ENCODE measurements at places on chromosomes 16 and 17. TPM values are rescaled to one million over a fixed set of nuclear protein-coding genes. Genes with fewer than 3 reads are reported as not detected.

- peak; percentile 71 for DNase-seq
These were observed 162.9 kb downstream of the COPRS start for GRCh38 chr17:31696184-31696602.

SOX15 gene
- total RNA-seq = 7.8 TPM

CRYM gene
- 3.2 TPM for total RNA-seq

GRCh38 chr16:14958970-14959369 lies 15.9 kb upstream of the PDXDC1 start:
- DNase-seq = no peak

DNA sequence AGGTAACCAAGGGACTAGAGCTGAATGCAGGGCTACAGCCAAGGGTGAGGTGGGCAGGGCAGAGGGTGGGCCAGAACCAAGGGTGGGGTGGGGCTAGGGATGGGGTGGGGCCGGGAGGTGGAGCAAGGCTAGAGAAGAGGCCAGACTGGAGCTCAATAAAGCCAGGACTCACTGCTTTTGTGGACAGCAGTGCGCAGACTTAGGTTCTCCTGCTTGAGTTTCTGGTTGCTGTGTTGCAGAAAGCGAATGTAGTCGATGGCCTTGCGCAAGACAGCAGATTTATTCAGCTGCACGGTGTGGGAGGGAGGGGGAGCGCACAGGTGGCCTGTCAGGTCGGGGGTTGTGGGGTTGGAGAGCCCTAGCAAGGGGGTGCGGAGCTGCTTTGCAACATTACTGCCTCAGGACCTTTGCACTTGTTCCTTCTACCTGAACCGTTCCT lies 18.7 kb downstream of the SREBF1 start:
- DNase-seq = no peak

GRCh38 chr17:59371416-59372100 lies 40.1 kb downstream of the YPEL2 start:
- DNase-seq = no peak

GRCh38 chr16:13923703-13924298 lies 3.8 kb downstream of the ERCC4 start:
- peak; percentile 72 for DNase-seq

GRCh38 chr16:9123871-9124270 lies 32.4 kb downstream of the HAPSTR1 start:
- no peak for DNase-seq

- peak; percentile 67 for DNase-seq
These were observed 6.7 kb upstream of the SLC25A39 start for GRCh38 chr17:44331249-44331760.

GRCh38 chr16:4877380-4877685 lies 30.1 kb downstream of the UBN1 start:
- DNase-seq = no peak

DNA sequence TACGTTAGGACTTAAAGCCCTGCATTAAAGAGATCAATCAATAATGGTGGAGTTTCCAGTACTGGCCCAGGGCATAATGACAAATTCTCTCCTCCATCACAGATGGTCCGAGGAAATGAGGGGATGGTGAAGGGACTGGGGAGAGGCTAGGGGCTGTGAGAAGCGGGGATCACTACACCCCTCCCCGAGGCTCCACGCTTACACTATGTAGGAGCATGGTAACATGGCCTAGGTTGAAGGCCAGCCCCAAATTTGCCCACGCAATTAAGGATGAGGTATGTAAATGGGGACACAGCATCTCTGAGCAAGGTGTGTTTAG lies 8.0 kb upstream of the AKTIP start:
- DNase-seq = no peak

DNA sequence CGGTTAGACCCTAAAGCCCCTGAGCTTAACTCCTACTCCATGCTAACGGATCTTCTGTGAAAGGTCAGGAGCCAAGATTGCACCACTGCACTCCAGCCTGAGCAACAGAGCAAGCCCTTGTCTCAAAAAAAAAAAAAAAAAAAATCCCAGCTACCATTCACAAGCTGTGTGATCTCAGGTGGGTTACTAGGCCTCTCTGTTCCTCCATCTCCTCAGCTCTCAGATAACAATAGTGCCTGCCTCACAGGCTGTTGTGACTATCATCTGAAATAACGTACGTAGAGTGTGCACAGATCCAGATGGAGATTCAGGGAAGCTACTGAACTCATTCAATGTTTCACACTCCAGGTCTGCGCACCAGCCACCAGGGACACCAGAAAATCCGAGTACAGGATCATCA lies 57.8 kb downstream of the C16orf95 start:
- DNase-seq = no peak

NPIPB13 gene
- 1.6 TPM for total RNA-seq

DNA sequence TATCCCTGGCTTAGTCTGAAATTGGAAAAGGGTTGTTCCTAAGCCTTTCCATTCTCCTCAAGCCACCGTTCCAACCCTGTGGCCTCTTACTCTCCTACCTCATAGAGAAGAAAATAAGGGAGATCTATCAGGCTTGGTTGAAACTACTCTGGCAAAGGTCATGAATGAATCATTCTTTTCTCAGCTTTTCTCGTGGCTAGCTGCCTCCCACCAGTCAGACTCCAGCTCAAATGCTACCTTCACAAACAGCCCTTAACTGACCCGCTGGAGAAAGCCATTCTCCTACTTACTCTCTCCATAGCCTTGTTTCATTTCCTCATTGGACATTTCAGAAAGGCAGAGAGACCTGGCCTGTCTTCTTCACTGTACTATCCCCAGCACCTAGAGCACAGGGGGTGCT lies 8.9 kb downstream of the MYH10 start:
- no peak for DNase-seq

DNA sequence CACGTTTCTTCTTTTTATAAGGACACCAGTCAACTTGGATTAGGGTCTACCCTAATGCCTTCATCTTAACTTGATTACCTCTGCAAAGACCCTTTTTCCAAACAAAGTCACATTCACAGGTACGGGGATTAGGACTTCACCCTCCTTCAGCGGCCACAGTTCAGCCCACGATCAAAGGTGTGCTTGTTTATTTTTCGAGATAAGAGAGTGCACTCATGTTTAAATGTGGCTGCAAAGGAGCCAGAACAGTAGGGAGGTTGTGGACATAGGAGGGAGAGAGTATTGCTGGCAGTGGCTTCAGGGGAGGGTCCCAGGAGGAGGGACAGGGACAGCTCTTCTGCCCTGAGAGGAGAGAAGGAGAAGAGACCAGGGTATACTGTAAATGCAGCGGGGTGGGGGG lies 46.7 kb downstream of the MGAT5B start:
- DNase-seq = no peak

CCDC200 gene
- not detected for total RNA-seq

IL21R gene
- total RNA-seq = 0.39 TPM

GDPD1 gene
- 2.7 TPM for total RNA-seq

- DNase-seq = no peak
These were observed 436.1 kb upstream of the GOT2 start for GRCh38 chr16:59170099-59170712.

DNA sequence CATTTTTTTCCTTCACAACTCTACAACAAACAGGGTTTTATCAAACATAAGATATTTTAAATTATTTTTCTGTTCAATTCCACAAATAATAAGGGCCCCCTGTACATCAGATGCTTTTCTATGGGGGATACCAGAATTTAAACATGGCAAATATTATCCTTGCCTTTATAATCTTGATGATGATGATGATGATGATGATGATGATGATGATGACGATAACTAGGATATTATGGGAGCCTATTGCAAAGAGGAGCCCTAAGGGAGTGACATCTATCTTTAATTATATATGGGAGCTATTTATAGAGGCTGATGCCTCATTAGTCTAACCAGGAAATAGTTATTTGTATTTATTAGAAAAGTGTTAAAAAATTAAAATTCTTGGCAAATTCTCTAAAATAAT lies 6.8 kb downstream of the MEIOC start:
- DNase-seq = no peak

- no peak for DNase-seq
These were observed 340.3 kb upstream of the CDH5 start for GRCh38 chr16:66026211-66026610.

RHBDF1 gene
- total RNA-seq = 29.1 TPM
